Activated B cell treated with CpG ODN at 0.5 μM for 24 hours (primary cell): ENCODE measurements at places on chromosomes 4 and X.

DNA sequence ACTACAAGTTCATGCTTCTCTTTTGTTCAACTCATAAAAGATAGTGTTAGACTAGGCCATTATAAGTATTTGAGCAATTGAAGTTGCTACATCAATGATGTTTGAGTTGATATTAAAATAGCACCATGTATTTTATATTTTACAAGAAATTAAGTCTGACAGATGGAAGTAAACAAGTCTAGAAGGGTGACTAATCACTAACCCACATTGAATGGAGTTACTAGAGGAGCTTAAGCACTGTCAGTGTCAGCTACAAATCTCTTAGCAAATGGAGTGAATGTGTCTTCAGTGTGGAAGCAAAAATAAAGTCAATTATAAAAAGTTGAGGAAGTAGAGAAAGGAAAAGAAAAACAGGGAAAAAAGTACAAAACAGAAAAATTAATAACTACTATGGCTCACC lies 592.5 kb downstream of the PCDH18 start:
- DNase-seq, result no peak

DNA sequence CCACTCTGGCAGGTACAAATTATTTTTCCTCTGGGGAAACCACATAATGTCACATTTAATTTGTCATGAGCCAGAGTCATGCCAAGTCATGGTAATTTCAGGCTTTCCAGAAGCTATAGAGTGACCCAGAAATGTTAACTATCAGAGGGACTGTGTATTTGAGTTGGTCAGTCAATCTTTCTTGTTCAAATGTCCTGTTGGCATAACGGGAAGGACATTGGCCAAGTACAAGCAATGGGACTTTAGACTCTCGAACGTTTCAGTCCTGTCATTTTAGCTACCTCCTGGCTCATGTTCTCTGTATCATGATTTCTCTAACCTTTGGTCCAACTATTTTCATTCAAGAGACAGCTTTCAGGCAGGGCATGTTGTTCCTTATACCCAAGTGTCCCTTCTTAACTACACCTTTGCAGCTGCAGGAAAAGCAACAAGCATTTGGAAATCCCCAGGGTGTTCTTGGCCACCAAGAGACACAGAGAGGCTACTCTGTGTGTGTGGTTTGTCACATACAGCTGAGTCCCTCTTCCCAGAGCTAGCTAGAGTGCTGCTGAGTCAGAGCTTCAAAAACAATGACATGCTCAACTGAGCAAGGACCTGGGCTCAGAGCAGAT lies 142.6 kb downstream of the EGF start:
- no peak for DNase-seq

GRCh38 chr4:42445038-42445437 lies 47.8 kb downstream of the SHISA3 start:
- DNase-seq, result no peak

- no peak for DNase-seq
These were observed 808.7 kb downstream of the CENPC start for GRCh38 chr4:66736606-66737005.

DNA sequence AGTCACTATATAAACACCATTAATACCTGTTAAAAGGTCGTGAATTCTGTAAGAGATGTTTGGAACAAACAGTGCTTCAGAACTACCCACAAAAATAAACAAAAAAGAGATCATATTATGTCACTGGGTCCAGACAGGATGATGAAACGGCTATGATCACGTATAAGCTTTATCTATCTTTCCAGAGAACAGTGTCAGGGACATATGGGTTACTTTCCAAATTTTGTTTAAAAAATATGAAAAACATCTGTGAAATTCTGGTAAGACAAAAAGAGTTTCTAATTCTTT lies 90.0 kb downstream of the SORBS2 start:
- no peak for DNase-seq

DNA sequence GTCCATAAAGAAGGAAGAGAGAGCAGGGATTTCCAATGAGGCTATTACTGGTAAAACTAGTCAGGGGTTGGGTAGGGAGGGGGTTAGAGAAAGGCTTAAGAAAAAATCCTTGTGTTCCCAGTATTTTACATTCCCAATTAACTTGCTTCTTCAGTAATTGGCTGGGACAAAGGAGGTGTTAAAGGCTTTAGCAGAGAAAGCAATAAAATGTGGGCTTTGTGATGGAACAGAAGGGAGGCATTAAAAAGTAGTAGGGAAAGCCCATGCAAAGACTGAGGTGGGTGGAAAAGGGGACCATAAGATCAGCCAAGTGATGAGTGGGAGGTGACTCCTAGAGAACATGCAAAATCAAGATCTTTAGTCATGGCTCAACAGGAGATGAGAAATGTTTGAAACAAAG lies 1467.2 kb downstream of the RPA4 start:
- no peak for DNase-seq

GRCh38 chrX:17464194-17464593 lies 89.2 kb downstream of the NHS start:
- DNase-seq, result no peak

GRCh38 chrX:20143561-20143960 lies 1.9 kb upstream of the EIF1AX start:
- DNase-seq, result no peak

DNA sequence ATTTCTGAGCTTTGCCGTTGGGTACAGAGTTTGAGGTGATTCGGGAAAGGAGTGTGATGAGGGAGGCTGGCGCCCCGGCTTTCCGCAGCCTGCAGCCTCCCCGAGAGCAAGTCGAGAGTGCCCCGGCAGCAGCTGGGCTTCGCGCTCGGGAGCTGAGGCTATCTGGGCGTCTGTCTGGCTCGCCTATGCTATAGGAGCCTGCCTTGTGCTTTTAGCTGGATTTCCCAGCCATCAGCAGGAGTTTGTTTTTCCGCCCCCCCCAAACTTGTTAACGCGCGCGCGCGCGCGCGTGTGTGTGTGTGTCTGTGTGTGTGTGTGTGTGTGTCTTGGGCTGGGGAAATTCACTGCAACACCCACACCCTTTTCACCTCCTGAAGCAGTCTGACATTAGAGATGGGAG lies 765 bp upstream of the DGKK start:
- DNase-seq, result no peak

DNA sequence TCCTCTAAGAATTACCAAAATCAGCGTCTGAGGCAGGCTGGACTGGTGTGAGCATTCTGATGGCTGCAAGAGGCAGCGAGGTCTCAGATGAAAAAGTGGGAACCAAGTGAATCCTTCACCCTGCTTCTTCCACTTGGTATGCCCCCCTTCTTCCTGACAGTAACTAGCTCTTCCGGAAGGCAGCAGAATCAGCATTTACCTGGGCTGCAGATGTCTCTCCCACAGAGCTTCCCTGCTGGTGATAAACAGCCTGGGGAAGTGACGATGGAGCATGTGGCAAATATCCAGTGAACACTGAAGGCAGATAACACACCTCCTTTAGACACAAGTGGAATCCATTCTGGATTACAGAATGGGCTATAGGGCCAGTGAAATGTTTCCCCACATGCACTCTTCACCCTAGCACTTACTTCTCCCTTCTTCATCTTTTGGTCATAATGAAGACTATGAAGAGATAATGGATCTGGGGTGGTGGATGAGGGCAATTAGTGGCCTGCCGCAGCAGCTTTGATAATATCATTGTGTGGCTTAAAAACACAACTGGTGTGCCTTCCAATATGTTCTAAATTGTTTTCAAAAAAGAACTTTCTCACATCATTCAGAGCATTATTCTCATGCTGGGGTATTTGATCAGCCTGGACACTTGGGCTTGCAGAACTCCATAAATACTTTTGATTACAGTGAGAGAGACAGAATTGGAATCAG lies 60.8 kb upstream of the TBC1D9 start:
- DNase-seq, result no peak

DNA sequence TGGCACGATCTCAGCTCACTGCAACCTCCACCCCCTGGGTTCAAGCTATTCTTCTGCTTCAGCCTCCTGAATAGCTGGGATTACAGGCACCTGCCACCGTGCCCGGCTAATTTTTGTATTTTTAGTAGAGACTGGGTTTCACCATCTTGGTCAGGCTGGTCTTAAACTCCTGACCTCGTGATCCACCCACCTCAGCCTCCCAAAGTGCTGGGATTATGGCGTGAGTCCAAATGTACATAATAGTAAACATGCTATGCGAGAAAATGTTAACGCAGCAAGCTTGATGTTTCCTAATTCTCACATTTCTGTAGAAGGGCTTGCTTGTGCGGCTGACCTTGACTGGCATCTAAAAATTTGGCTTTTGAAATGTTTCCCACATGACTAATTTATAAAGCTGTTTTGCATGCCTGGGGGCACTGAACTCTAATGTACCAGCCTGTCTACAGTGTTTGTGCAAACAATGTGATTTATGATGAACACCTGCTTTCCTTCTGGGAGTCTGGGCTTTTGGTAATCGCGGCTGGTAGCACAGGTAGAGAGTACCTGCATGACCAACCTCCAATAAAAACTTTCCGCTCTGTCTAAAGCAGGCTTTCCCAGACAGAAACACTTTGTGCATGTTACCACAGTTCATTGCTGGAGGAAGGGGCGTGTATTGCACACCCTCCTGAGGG lies 216.8 kb downstream of the IL15 start:
- DNase-seq, result no peak
